ENCODE measurements at places on chromosomes 5 and 9. TPM values are rescaled to one million over a fixed set of nuclear protein-coding genes. Genes with fewer than 3 reads are reported as not detected.

The DMRT3 gene
- total RNA-seq = not detected

DNA sequence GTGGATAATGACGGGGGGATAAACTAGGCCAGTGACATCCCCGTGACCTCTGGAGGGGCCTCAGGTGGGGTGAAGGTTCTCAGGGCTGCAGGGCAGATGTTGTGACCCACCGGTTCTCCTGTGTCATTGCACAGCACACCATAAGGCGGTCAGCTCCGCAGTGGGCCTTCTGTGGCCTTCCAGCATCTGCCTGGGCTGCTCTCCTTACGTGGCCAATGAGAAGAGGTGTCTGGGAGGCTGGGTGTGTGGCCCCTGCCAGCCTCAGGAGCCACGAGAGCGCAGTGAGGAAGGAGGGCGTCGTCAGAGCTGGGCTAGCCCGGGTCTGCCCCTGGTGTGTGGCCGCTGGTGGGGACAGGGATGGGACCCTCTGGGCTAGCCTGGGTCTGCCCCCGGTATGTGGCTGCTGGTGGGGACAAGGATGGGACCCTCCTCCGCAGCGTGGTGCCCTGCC is 48.7 kb downstream of the COL5A1 start:
- H3K4me1 ChIP-seq = peaks cover 39% of the 10 kb centered on the region
- peaks cover 23% of the 10 kb centered on the region for H3K36me3 ChIP-seq
- peak overlapping the region; percentile 72 for H3K27ac ChIP-seq
- no peak overlapping the region for H3K4me3 ChIP-seq
- H3K27me3 ChIP-seq = no peaks in the 10 kb centered on the region

DNA sequence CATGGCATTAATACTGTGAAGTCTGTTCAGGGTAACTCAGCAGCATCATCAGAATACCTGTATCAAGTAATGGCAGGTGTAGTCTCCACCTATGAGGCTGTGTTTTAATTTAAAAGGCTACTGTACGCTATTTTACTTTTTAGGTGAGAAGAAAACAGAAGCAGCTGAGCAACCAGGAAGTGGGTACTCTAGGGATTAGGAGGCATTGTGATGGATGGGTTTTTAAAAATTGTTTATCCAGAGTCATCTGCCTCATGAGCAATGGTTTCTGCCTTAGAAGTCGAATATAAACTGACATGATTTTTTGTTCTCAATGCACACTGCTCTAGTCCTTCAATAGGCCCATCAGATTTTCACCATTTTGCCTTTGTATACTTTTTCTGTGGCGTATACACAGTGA is 42.6 kb downstream of the PSIP1 start:
- peaks cover 13% of the 10 kb centered on the region for H3K4me1 ChIP-seq
- no peak overlapping the region for H3K27ac ChIP-seq
- no peak overlapping the region for H3K4me3 ChIP-seq
- no peaks in the 10 kb centered on the region for H3K27me3 ChIP-seq

DNA sequence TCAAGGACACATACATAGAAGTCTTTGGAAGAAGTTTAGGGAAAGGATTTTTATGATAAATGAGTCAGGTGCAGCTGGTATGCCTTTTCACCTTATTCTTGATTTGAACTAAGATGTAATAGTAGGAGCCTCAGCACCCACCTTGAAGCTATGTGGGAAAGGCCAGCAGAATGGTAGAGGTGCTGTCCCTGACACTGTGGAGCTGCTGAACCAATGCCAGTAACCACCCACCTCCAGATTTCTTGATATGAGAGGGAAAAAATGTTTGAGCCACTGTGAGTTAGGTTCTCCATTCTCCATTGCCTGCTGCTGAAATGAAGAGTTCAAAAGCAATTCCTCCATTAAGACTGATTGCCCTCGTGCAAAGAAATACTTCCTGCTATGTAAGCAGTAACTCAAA is 12.2 kb upstream of the HMGCR start:
- H3K36me3 ChIP-seq = no peaks in the 10 kb centered on the region
- H3K27ac ChIP-seq = no peak overlapping the region
- no peaks in the 10 kb centered on the region for H3K27me3 ChIP-seq
- DNase-seq = no peak
- peaks cover 18% of the 10 kb centered on the region for H3K4me1 ChIP-seq

GRCh38 chr9:14453286-14453685 is 139.3 kb upstream of the NFIB start:
- no peaks in the 10 kb centered on the region for H3K4me1 ChIP-seq
- no peak overlapping the region for H3K27ac ChIP-seq
- H3K36me3 ChIP-seq = no peaks in the 10 kb centered on the region
- H3K27me3 ChIP-seq = peaks cover 46% of the 10 kb centered on the region
- DNase-seq = no peak

- H3K4me1 ChIP-seq = peaks cover 21% of the 10 kb centered on the region
- no peak overlapping the region for H3K27ac ChIP-seq
- H3K36me3 ChIP-seq = no peaks in the 10 kb centered on the region
- peaks cover 36% of the 10 kb centered on the region for H3K27me3 ChIP-seq
- H3K4me3 ChIP-seq = no peak overlapping the region
Measured at GRCh38 chr9:8859416-8859815, 1059.8 kb upstream of the DMAC1 start.

GRCh38 chr9:7081065-7081600 is 323.4 kb downstream of the KDM4C start:
- H3K27me3 ChIP-seq = no peaks in the 10 kb centered on the region
- peaks cover 4% of the 10 kb centered on the region for H3K36me3 ChIP-seq
- H3K27ac ChIP-seq = no peak overlapping the region

- H3K27me3 ChIP-seq = no peaks in the 10 kb centered on the region
- peak overlapping the region; percentile 99 for H3K27ac ChIP-seq
- no peak for DNase-seq
- H3K36me3 ChIP-seq = peaks cover 33% of the 10 kb centered on the region
- H3K4me3 ChIP-seq = peak overlapping the region; percentile 93
- H3K4me1 ChIP-seq = peaks cover 60% of the 10 kb centered on the region
Measured at GRCh38 chr5:172768098-172768572, 2.9 kb downstream of the DUSP1 start.

- no peak overlapping the region for H3K4me3 ChIP-seq
- H3K4me1 ChIP-seq = no peaks in the 10 kb centered on the region
- no peaks in the 10 kb centered on the region for H3K36me3 ChIP-seq
- H3K27ac ChIP-seq = no peak overlapping the region
- H3K27me3 ChIP-seq = no peaks in the 10 kb centered on the region
Measured at GRCh38 chr9:1018121-1018520, 32.0 kb upstream of the DMRT2 start.

- H3K27me3 ChIP-seq = no peaks in the 10 kb centered on the region
- no peak overlapping the region for H3K27ac ChIP-seq
- no peak overlapping the region for H3K4me3 ChIP-seq
- no peak for DNase-seq
- H3K4me1 ChIP-seq = peaks cover 6% of the 10 kb centered on the region
- peaks cover 13% of the 10 kb centered on the region for H3K36me3 ChIP-seq
Measured at GRCh38 chr5:84536797-84537196, 152.1 kb upstream of the EDIL3 start.

DNA sequence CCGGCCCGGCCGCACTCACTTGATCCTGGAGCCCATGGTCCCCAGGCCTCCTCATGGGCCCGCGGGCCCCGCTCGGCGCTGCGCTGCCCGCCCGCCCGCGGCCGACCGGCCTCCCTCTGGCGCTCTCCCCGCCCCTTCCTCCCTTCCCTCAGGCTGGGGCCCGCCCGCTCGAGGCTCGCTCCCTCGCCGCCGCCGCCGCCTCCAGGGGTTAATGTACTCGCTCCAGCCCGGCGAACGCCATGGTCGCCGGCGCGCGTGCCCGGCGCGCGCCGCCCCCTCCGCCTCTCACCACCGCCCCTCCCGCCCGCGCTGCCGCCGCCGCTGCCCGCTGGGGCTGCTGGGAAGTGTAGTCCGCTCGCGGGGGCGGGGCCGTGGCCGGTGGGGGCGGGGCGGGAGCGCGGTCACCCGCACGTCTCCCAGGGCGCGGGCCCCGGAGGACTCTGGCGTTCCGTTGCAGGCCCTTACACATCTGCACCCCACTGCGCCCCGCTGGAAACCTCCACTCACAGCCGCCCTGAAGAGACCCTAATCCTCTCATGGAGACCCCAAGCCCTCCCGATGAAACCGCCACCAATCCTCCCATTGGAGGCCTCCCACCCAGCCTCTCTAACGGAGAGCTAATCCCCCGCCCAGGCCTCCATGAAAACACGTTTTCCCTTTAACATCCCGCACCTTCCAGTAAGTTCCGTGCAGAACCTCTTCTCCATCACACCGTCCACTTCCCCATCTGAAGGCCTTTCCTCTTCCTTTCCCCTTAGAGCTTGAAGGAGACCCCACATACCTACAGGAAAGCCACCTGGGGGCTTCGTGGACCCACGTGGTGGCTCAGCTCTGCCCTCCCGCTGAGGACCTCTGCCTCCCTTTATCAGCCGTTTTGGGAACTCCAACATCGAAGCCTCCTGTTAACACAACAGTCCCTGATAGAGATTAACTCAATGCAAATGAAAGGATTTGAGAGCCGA is at the start of gene DENND1A:
Gene DENND1A, minus strand, starts transcription at position 257 of the 962 bp plus-strand sequence. Its CDS starts 221 bp downstream, at position 36.
- H3K36me3 ChIP-seq = no peaks in the 10 kb centered on the region
- DNase-seq = peak; percentile 95
- peak within 1 kb of the TSS; percentile 81 for H3K4me3 ChIP-seq
- H3K4me1 ChIP-seq = peaks cover 29% of the 10 kb centered on the region

The CDC20B gene
- not detected for total RNA-seq

GRCh38 chr5:140509898-140510297 is 37.6 kb upstream of the EIF4EBP3 start:
- H3K36me3 ChIP-seq = peaks cover 60% of the 10 kb centered on the region
- H3K27ac ChIP-seq = no peak overlapping the region

- H3K36me3 ChIP-seq = peaks cover 36% of the 10 kb centered on the region
- DNase-seq = no peak
- H3K27ac ChIP-seq = no peak overlapping the region
- H3K4me3 ChIP-seq = no peak overlapping the region
- peaks cover 10% of the 10 kb centered on the region for H3K4me1 ChIP-seq
- H3K27me3 ChIP-seq = no peaks in the 10 kb centered on the region
Measured at GRCh38 chr9:91334053-91334452, 27.7 kb downstream of the AUH start.

DNA sequence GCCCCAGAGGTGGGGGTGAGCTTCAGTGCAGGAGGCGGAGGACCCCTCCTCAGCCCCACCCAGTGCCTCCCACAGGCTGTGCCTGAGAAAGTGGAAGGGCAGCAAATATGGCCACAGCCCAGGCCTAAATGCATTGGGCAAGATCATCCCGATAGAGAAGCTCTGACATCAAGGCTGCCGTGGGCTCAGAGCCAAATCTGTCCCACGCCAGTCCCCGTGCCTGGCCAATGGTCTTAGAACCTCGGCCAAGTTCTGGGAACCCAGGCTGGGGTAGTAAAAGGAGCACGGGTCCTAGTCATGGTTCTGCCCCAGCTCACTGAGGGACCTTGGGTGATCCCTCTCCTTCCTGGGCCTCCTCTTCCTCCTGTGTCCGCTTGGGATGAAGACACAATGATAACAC is 27.7 kb upstream of the TNIP1 start:
- peaks cover 5% of the 10 kb centered on the region for H3K4me1 ChIP-seq
- peaks cover 39% of the 10 kb centered on the region for H3K36me3 ChIP-seq

DNA sequence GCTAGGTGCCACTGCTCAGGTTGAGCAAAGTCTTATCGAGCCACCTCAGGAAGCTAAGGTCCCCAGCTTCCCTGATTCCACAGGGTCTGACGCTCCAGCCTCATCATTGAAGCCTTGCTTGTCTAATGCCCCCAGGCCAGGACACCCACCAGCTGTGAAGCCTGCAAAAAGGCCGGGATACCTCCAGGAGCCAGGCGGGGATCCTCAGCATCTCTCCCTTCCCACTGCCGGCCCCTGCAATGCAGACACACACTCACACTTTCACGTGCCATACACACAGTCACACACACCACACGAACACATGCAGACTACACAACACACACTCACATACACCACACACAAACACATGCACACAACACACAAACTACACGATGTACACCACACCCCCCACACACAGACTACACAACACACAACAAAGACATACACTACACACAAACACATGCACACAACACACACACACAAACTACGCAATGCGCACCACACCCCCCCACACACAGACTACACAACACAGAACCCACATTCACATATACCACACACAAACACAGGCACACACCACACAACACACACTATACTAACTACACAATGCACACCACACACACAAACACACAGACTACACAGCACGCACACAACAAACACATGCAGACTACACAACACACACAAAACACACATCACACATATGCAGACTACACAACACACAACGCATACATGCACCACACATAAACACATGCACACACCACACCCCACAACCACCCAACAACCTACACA is 17.8 kb upstream of the S1PR3 start:
- H3K27me3 ChIP-seq = peaks cover 31% of the 10 kb centered on the region
- DNase-seq = no peak
- no peaks in the 10 kb centered on the region for H3K36me3 ChIP-seq
- no peak overlapping the region for H3K27ac ChIP-seq
- no peak overlapping the region for H3K4me3 ChIP-seq

DNA sequence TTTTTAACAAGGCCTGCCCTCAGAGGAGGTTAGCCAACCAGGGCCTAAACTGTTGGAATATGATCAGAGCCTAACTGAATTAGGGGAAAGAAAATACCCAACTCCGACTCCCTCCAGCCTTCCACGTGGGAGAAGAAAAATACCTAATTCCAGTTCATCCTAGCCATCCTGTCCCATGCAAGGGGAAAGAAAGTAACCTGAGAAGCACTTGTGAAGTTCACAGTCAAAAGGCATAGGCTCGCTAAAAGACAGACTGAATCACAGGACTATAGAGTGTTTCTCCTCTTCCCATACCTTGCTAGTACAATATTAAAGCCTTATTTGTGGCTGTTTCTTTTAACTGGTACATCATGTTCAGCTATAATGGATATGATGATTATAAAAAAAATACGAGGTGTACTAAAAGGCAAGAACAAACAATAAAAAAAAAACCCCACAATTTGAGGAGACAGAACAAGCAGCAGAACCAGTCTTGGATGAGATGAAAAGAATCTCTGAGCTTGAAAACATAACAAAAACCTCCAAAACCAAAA is 18.0 kb upstream of the ATP10B start:
- H3K4me1 ChIP-seq = no peaks in the 10 kb centered on the region
- no peak overlapping the region for H3K27ac ChIP-seq
- no peak for DNase-seq
- H3K36me3 ChIP-seq = no peaks in the 10 kb centered on the region
- H3K4me3 ChIP-seq = no peak overlapping the region

GRCh38 chr9:128161215-128161902 is 1.3 kb downstream of the BBLN start:
- peak overlapping the region; percentile 74 for H3K4me3 ChIP-seq
- no peaks in the 10 kb centered on the region for H3K27me3 ChIP-seq
- H3K27ac ChIP-seq = peak overlapping the region; percentile 54
- peaks cover 12% of the 10 kb centered on the region for H3K36me3 ChIP-seq
